ENCODE measurements at places on chromosomes 11 and 22.

GRCh38 chr11:128471138-128471661 lies 116.2 kb downstream of the ETS1 start:
- no peak for DNase-seq

DNA sequence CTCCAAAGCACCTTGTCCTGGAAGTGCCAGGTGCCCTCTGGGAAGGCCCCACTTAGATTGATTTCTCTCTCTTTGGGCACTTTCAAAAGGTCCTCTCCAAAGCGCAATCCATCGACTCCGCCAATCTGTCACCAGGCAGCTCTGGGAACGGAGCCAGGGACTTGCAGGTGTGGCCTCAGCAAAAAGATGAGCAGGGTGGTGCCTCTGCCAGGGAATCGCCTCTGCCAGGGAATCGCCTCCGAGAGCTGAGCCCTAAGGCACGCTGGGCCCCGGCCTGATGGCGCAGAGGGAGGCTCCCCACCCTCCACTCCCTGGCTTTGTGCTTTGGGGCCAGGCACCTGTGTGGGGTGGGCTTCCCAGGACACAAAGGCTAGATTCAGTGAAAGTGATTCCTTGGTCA lies 1391.3 kb downstream of the TBC1D22A start:
- peak; percentile 11 for DNase-seq

DNA sequence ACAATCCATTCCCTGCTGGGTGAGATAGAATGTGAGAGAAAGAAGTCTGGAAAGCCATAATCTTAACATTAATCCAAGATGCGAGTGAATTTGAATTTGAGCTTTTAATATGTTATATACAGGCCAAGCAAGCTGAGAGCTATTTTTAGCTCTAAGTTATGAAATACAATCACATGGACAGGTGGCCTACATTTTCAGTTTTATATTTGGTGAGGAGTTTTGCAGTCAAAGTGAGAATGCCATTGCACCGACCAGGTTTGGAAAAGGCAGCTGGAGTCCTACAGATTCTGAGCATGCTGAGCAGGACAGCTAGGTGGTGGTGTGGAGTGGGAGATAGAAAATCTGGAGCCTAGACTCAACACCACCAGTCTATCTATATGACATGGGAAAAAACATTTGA lies 12.0 kb downstream of the OR5B21 start:
- no peak for DNase-seq

DNA sequence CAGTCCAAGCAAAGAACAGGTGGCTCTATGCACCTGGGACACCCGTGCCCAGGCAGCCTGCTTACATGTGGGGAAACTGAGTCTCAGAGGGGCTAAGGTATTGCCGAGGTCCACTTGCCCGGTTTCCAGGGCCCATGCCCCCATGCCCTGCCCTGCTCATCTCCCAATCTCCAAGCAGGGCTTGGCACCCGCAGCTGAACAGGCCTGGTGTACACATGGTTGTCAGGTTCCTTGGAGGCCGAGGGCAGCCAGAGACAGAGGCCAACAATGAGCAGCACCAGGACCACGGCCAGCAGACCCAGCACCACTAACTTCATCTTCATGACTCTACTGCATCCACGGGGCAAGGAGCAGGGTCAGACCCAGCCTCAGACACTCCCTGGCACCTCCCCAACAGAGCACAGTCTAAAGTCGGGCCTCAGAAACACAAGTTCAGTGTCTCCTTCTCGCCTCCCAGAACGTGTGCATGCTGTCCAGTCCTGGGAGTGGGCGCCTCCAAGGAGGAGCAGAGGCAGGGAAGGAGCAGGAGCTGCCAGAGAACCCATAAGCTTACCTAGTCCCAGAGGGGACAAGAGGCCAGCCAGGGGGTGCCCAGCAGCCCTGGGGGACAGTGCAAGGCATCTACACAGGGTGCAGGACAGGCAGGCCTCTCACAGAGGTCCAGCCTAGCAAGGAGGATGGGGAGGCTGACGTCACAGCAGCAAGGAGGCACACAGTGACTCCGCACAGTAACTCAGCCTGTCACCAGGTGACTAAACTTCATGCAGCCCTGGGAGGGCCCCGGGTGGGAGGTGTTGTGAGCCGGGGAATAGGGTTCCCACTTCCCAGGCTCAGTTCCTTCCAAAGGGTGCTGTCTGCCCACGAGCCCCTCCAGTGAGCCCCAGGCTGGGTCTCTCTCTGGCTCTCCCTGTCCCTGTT lies 20.2 kb upstream of the RGL4 start:
- DNase-seq: no peak

DNA sequence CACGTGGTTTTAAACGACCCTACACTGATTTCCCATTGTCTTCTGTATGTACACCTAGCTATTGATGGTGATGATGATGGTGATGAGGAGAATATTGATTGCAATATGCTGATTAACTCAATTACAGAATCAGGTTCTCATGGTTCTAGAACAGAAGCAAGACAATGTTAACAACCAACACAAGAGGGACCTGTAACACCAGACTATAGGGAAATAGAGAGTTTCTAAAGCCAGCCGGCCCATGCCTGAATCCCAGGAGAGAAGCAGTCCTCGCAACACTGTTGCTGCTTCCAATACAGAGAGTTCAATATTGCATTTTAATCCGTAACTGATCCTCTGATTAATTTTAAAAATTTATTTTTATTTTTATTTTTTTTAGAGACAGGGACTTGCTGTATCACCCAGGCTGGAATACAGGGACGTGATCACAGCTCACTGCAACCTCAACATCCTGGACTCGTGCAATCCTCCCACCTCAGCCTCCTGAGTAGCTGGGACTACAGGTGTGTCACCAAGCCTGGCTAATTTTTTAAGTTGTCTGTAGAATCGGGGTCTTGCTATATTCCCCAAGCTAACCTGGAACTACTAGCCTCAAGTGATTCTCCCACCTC lies 22.2 kb upstream of the UBASH3B start:
- peak; percentile 59 for DNase-seq

GRCh38 chr22:43955040-43955882 lies at the start of gene SAMM50:
SAMM50 (plus strand) TSS chr22:43955442; CDS start chr22:43955578, 136 bp downstream.
- DNase-seq: peak; percentile 81

GRCh38 chr11:73671701-73672100 lies 25.3 kb downstream of the PLEKHB1 start:
- no peak for DNase-seq

GRCh38 chr11:109033627-109034338 lies 368.9 kb downstream of the DDX10 start:
- no peak for DNase-seq

DNA sequence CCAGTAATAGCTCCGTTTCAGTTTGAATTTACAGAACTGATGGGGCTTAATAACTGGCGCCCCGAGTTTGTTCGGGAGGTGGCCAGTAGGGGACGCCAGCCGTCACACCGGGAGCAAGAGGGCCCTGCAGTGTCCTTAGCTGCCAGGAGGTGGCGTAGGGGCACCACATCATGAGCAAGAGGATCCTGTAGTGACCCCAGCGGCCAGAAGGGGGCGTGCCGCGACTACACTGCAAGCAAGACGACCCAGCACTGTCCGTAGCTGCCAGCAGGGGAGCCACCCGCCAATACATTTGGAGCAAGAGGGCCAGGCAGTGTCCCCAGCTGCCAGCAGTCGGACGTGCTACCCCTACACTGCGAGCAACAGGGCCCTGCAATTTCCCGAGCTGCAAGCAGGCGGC lies 663.7 kb upstream of the B3GAT1 start:
- no peak for DNase-seq

- DNase-seq: no peak
These were observed 24.7 kb downstream of the LUZP2 start for GRCh38 chr11:24521601-24522000.

- DNase-seq: no peak
These were observed 21.3 kb upstream of the MUC5B start for GRCh38 chr11:1201395-1202153.

GRCh38 chr22:20080776-20081654 lies 974 bp downstream of the DGCR8 start:
- peak; percentile 51 for DNase-seq

DNA sequence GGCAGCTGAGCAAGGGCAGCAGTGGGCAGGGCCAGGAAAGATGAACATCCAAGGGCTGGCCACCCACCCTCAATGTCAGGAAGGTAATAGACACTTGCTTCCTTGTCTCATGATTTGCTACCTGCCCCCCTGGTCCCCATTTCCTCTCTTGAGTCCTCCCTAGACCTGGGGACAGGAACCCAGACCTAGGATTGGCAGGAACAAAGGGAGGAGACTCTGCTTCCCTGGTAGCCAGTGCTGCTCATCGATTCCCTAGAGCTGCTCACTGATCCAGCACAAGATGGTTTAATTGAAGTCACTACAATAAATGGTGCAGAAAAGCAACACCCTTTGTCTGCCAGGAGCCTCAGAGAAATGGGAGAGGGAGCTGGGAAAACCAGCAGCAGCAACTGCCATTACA lies 67.8 kb upstream of the CHST1 start:
- no peak for DNase-seq

- DNase-seq: peak; percentile 94
These were observed 21.7 kb downstream of the KIRREL3 start for GRCh38 chr11:126978911-126979310.

GRCh38 chr11:71364176-71364671 lies 84.0 kb downstream of the DHCR7 start:
- no peak for DNase-seq

- DNase-seq: no peak
These were observed 22.5 kb downstream of the PRRG4 start for GRCh38 chr11:32852207-32852606.

- no peak for DNase-seq
These were observed 12.0 kb downstream of the UPK3A start for GRCh38 chr22:45296628-45297297.

DNA sequence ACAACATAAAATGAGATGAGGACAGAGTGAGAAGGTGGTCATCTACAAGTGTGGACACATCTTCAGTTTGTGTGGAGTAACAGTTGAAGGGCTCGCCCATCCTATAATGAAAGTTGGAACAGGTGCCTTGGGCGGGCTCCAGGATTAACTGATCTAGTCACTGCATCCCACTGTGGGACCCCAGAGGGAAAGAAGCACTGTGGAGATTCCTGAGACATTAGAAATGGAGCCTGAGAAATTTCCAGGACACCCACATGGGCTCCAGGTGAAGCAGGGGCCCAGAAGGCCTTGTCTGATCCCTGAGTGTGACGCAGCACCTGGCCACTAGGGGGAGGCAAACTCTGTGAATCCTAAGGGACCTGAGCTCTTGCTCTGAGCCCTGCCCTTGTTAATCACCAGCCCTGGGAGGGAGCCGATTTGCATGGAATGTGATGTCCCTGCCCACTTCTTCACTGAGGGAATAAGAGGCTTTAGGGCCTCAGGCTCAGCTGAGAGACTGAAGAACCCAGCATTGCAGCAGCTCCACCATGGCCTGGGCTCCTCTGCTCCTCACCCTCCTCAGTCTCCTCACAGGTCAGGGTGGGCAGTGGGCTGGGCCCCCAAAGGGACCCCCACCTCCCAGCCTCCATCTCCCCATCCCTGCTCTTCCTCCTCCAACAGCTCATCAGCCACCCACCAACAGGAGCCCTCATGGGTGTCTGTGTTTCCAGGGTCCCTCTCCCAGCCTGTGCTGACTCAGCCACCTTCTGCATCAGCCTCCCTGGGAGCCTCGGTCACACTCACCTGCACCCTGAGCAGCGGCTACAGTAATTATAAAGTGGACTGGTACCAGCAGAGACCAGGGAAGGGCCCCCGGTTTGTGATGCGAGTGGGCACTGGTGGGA lies 98.4 kb downstream of the VPREB1 start:
- peak; percentile 42 for DNase-seq

GRCh38 chr22:43440556-43440955 lies 28.7 kb downstream of the MPPED1 start:
- no peak for DNase-seq

- no peak for DNase-seq
These were observed 60.4 kb downstream of the SERGEF start for GRCh38 chr11:17952487-17952886.

- DNase-seq: no peak
These were observed 36.4 kb upstream of the BID start for GRCh38 chr22:17810570-17811116.

DNA sequence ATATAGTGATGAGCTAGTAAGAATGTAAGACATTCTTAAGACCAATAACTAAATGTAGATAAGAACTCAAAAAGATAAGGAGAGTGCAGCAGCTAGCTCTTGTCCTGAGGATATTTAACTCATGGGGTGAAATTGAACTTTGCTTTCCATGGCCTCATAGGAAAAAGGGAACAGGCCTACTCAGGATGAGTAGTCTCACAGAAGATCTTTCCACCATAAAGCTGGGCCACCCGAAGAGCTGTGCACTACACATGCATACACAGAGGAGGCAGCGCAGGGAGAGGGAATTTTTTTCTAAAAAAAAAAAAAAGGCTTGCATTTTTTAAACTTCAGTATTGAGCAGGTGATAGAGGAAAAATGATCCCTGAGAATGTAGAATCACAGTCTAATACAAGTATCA lies 59.9 kb upstream of the CFAP300 start:
- DNase-seq: no peak

DNA sequence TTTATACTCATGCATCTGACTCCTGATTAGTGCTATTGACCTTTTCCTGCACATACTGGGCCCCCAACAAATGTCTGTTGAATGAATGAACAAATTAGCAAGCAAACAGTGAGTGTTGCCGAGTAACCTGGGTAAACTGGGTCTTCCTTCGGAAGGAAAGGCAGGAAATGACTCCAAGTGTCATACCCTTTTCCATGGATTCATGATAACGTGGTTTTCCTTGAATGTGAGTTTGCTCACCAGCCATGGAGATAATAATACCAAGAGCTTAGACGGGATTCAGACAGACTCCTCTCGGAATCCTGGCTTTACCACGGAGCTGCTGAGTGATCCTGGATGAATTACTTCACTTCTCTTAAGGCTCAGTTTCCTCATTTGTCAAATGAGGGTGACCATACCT lies 16.7 kb downstream of the TECTA start:
- DNase-seq: peak; percentile 13

DNA sequence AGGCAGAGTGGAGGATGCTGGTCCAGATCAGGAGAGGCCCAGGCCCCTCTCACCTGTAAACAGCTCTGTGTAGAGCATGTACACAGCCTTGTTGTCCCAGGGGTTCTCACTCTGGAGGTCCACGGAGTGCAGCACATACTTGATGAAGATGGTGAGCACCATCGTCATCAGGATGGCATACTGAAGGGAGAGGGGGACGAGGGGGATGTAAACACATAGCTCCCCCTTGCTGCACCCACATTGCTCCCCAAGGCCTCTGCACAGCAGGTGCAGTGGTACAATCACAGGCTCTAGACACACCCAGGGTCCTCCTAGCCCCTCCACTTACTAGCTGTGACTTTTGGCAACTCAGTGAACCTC lies 2.9 kb downstream of the SYVN1 start:
- DNase-seq: no peak

- DNase-seq: no peak
These were observed 58.8 kb upstream of the SYN3 start for GRCh38 chr22:33116841-33117547.

GRCh38 chr11:132448334-132448995 lies 1078.0 kb downstream of the NTM start:
- DNase-seq: no peak

- DNase-seq: no peak
These were observed 30.9 kb upstream of the CSNK1E start for GRCh38 chr22:38347944-38348750.
